ENCODE measurements at places on chromosomes 5 and 9. TPM values are rescaled to one million over a fixed set of nuclear protein-coding genes. Genes with fewer than 3 reads are reported as not detected.
A peak's percentile ranks its signal among the peaks of the same experiment; 100 is the strongest.

DNA sequence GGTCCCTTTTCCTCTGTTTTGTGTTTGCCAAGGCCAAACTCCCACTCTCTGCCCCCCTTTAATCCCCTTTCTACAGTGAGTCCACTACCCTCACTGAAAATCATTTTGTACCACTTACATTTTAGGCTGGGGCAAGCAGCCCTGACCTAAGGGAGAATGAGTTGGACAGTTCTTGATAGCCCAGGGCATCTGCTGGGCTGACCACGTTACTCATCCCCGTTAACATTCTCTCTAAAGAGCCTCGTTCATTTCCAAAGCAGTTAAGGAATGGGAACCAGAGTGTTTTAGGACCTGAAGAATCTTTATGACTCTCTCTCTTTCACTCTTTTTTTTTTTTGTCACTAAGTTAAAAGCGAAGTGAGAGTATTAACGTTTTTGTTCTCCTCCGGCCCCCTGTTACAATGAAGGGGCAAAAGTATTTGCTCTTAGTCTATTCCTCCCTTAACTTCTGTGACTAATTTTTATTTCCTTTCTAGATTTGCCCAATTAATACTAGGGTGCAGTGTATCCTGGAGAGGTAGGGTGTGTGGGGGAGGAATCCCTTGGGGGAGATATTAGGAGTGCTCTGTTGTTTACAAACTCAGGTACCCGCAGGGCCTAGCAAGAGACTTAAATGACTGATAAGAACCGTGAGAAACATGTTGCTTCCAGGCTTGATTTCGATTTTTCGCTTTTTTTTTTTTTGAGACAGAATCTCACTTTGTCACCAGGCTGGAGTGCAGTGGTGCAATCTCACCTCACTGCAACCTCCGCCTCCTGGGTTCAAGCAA lies 14.7 kb downstream of the GM2A start:
- DNase-seq = peak; percentile 41

The QRFP gene
- polyA plus RNA-seq = not detected

DNA sequence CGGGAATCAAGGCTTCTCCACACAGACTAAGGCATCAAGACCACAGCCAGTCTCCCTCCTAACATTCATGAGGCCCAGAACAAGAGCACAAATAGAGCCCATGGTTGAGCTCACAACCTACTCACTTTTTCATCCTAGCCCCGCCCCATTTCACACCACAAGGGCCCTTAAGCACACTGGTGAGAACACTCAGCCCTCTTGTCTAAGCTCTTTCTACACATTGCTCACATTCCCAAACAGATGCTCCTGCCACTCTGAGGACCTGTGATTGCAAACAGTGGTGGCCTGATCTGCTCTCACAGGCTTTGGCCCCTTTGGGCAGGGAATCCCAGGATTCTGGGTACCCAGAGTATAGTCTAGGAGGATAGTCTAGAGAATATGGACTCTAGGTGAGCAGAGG lies 54.0 kb downstream of the FEM1C start:
- DNase-seq = no peak

The MEIKIN gene
- not detected for polyA plus RNA-seq

The RMRP gene
- polyA plus RNA-seq = 235 TPM

GRCh38 chr5:71892641-71893365 lies 173.7 kb downstream of the CARTPT start:
- no peak for DNase-seq

DNA sequence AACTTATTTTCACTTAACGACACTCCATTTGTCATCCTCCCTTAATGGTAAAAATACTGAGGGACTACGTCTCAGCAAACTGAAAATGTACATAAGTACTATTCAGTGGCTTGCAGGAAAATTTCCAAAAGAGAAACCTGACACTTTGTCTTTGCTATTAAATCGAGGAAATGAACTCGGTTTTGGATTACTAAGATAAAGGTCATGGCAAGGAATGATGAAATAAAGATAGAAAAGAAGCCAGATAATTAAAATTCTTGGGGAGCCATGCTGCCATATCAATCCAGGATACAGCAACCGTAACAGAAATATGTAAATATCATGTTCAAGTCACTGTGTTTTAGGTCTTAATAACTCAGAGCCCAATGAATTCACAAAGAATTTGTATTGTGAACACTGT lies 647.8 kb downstream of the CDH9 start:
- DNase-seq = no peak

The ENTPD2 gene
- not detected for polyA plus RNA-seq

The ANKRD18A gene
- polyA plus RNA-seq = not detected

DNA sequence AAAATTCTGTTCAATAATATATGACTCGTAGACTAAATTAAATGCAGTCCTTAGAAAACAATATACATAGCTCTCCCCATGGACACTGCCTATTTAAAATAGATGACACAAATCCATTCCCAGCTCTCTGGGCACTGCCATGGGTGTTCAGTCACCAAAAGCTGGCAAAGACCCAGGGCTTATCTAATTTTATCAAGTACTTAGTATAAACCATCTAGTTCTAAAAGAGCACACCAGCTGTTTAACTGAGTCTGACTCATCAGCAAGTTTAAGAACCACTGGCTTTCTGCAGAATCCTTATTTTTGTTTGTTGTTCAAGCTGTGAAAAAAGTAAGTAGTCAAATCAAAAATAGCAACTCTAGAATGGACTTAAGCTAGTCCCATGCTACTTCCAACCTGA lies 107.6 kb downstream of the PLPP1 start:
- DNase-seq = no peak

- DNase-seq = no peak
Observed at GRCh38 chr9:23590276-23591000, 235.6 kb downstream of the ELAVL2 start.

The FAM174A gene
- polyA plus RNA-seq = 7.9 TPM

The FOXI1 gene
- polyA plus RNA-seq = not detected

DNA sequence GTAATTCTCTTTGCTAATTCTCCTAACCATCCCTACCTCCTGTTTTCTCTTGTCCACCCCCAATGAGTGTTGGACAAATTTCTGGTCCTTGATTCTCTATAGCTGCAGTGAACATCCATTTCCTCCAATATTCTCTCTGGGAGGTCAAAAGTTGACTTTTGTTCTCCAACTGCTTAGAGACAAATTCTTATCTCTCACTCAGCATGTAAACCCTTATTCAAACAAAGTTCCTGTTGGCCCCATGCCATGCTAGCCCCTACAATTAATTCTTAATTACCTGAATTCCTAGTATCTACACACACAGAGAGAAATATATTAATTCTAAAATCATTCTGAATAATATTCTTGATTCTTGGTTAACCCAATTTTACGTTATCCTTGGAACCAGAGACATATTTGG lies 472.9 kb upstream of the ACTBL2 start:
- no peak for DNase-seq

DNA sequence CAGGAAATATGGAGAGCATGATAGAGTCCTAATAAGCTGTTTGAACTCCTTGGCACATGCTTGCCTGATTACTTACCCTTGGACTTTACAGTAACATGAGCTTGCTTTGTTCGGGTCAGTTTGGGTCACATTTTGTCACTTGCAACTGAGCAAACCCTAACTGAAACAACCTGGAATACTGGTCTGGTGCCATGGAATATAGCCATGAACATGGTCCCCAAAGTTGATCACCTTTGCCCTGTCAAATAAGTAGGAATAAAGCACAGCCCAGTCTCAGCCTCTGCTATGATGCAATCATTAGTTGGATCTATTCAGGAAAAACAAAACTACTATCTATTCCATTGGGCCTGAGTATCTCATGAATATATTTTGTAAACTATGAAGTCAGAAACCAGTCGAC lies 18.2 kb downstream of the CDO1 start:
- DNase-seq = no peak

The FAM169A gene
- polyA plus RNA-seq = 0.48 TPM

DNA sequence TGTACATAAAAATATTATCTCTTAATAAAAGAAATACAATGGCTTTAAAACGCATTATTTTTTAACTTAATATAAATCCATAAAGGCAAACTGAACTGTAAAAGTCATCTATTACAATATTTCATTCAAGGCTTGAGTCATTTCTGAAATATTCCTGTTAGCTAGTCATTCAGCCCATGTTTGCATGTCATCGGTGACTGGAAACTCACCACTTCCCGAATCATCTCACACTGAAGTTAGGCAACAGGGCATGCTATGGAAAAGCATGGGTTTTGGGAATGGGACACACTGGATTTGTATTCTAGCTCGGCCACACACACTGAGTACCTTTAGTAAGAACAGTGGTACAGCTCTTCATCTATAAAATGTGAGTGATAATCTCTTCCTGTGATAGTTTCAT lies 691.1 kb upstream of the C9orf72 start:
- DNase-seq = no peak

The IL9 gene
- not detected for polyA plus RNA-seq

- no peak for DNase-seq
Observed at GRCh38 chr9:69122082-69122548, 52.0 kb upstream of the TJP2 start.

The CHD1 gene
- 6.5 TPM for polyA plus RNA-seq

DNA sequence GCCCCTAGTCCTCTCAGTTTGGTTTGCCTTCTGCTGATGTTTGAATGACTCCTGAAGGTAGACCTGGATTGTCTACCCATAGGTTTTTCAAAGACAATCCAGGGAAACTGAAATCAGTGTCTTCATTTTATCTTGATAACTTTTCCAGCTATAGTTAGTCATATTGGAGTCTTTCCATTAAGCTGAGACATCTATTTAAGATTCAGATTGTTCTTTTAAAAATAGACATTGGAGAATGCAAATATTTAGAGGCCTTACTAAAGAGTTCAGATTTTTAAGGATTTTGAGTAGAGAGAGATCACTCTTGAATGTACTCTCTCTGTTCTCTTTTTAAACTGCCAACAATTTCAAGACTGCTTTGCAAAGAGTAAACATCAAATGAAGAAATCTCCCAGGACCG lies 69.1 kb downstream of the GDNF start:
- DNase-seq = no peak

DNA sequence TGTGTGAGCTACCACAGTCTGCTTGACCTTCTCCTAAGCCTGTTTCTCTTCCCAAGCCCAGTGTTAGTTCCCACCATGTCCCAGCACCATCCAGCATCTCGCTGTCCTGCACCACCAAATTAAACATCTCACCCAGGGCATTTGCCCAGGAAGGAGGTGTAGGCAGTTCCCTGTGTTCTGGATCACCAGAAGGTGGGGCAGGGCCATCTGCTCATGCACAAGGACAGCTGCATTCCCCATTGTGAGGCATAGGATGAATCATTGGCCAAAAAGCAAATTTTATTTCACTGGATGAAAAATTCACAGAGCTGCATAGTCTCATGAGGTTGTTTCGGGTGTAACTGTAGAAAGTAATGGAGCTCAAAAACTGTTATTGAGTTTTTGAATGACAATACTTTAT lies 89.5 kb upstream of the GRIA1 start:
- no peak for DNase-seq

DNA sequence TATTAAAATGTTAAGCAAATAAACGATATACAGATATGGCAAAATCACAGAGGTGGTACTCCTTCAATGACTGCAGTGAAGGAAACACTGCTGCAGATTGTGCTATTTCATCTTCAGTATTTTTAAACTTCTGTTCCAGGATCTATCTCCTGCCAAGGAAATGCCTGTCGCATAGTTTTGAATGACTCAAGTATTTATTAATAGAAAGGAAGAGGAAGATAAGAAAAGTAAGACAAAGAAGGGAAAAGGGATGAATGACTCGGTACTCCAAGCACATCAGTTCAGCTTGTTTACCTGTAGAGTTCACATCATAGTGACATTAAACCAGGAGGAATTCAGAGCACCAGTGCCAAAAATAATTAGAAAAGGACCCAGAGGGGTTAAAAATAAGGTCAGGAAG lies 5.1 kb upstream of the GPX8 start:
- no peak for DNase-seq

The DOCK8 gene
- 0.07 TPM for polyA plus RNA-seq

The GLRX gene
- polyA plus RNA-seq = 295 TPM

The GRXCR2 gene
- not detected for polyA plus RNA-seq

The CA9 gene
- polyA plus RNA-seq = 0.32 TPM

GRCh38 chr9:131237931-131238401 lies 38.3 kb downstream of the FAM78A start:
- DNase-seq = no peak

The OR13C9 gene
- polyA plus RNA-seq = not detected

The KIF24 gene
- 1.6 TPM for polyA plus RNA-seq

All from BJ (cell line).